ENCODE measurements at places on chromosomes 4 and X. TPM values are rescaled to one million over a fixed set of nuclear protein-coding genes. Genes with fewer than 3 reads are reported as not detected.
A peak's percentile ranks its signal among the peaks of the same experiment; 100 is the strongest.

DNA sequence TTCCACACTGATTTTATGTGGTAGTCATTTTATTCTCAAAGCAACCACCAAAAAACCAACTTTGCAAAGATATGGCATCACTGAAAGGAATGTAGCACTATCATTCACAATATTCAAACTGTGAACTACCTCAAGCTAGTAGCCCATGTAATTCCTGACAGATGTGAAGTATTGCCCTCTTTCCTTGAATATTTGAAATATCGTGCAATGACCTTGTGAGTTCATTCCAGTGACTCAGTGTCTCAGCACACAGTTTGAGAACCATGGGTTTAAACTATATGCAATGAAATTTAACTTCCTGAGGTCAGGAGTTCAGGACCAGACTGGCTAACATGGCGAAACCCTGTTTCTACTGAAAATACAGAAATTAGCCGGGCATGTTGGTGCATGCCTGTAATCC lies 20.9 kb upstream of the IQCM start:
- H3K27ac ChIP-seq = no peak overlapping the region
- H3K36me3 ChIP-seq = no peaks in the 10 kb centered on the region
- DNase-seq = no peak

DNA sequence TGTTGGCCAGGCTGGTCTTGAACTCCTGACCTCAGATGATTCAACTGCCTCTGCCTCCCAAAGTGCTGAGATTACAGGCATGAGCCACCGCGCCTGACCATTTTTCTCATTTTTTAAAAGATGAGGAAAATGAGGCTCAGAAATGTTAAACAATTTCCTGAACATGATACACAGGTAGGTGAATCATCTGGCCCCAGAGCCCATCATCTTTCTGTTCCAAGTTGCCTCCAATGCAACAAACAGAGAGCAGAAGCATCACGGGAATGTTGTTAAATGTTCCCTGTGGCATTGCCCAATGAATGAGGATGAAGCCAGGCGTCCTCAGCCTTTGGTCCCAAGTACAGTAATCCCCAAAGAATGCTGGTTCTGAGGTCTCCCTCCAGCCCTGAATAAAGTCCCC lies 31.3 kb upstream of the ANXA5 start:
- no peak overlapping the region for H3K4me3 ChIP-seq
- no peaks in the 10 kb centered on the region for H3K27me3 ChIP-seq
- no peak for DNase-seq
- H3K27ac ChIP-seq = no peak overlapping the region

DNA sequence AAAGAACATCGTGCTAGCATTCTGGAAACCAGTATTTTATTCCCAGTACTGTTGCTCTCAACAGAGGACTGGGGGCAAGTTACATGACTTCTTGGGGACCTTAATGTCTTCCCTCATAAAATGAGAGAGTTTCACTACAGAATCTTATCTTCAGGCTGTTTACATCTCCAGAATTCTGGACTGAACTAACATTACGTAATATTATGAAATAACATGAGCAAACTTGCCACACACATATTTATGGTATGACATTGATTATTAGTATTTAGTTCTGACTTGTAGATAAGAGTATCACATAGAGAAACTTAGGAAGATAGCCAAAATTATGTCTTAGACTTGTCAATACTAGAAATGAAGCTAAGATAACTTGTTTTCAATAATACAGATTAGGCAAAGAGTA lies 68.0 kb downstream of the NFKB1 start:
- H3K27me3 ChIP-seq = no peaks in the 10 kb centered on the region
- no peaks in the 10 kb centered on the region for H3K36me3 ChIP-seq
- no peak overlapping the region for H3K4me3 ChIP-seq
- peaks cover 6% of the 10 kb centered on the region for H3K4me1 ChIP-seq

GRCh38 chrX:41781500-41781899 lies 57.5 kb downstream of the GPR82 start:
- H3K4me1 ChIP-seq = peaks cover 5% of the 10 kb centered on the region
- H3K27me3 ChIP-seq = peaks cover 4% of the 10 kb centered on the region
- no peak overlapping the region for H3K4me3 ChIP-seq
- no peaks in the 10 kb centered on the region for H3K36me3 ChIP-seq

GRCh38 chrX:28472926-28473325 lies 114.3 kb upstream of the IL1RAPL1 start:
- H3K27ac ChIP-seq = no peak overlapping the region
- no peak overlapping the region for H3K4me3 ChIP-seq
- no peaks in the 10 kb centered on the region for H3K4me1 ChIP-seq

DNA sequence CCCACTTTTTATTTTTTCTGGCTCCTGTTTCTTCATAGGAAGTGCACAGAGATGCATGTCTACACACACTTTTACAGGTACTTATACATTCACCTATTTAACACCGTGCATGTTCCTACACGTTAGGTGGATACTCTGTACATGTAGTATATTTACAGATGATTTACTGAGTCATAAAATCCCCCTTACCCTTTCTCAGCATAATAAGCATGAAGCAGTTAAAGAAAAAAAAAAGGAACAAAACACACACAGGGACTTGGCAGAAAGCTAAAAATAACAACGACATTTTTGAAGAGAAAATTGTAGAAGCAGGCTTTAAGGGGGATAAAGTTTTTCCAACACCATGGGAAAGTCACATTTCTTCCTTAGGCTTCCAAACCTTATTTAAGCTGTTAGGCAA lies 96.4 kb upstream of the IQCM start:
- DNase-seq = no peak
- no peak overlapping the region for H3K4me3 ChIP-seq
- no peaks in the 10 kb centered on the region for H3K27me3 ChIP-seq
- H3K27ac ChIP-seq = peak overlapping the region; percentile 41
- peaks cover 19% of the 10 kb centered on the region for H3K4me1 ChIP-seq

- no peaks in the 10 kb centered on the region for H3K27me3 ChIP-seq
- H3K36me3 ChIP-seq = no peaks in the 10 kb centered on the region
- H3K4me1 ChIP-seq = peaks cover 9% of the 10 kb centered on the region
Observed at GRCh38 chrX:39689376-39690104, 408.2 kb downstream of the BCOR start.

DNA sequence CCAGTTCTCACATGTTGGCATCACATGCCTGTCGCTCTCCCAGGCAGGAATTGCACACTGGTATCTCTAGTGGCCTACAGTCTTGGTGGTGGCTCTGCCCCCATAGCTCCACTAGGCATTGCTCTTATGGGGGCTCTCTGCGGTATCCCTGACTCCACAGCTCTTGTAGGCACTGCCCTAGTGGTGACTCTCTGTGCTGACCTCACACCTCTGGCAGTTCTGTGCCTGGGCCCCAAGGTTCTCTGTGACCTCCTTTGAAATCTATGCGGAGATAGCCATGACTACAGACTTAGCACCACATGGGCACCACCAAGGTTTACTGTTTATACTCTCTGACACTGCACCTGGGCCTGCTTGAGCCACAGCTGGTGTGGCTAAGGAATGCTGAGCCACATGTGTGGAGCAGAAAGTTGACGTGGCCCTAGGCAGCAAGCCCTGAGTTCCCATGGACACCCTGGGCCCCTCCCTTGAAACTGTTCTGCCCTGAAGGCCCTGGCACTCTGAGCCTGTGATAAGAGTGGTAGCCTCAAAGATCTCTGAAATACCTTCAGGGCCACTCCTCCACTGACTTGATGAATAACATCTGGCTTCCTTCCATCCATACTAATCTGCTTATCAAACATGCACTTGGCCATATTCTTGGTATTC lies 8.0 kb downstream of the SLC9B1 start:
- no peaks in the 10 kb centered on the region for H3K27me3 ChIP-seq
- H3K27ac ChIP-seq = no peak overlapping the region
- peaks cover 26% of the 10 kb centered on the region for H3K4me1 ChIP-seq
- no peak overlapping the region for H3K4me3 ChIP-seq

- no peaks in the 10 kb centered on the region for H3K4me1 ChIP-seq
- no peak overlapping the region for H3K27ac ChIP-seq
- no peak for DNase-seq
- H3K27me3 ChIP-seq = no peaks in the 10 kb centered on the region
- no peak overlapping the region for H3K4me3 ChIP-seq
- H3K36me3 ChIP-seq = no peaks in the 10 kb centered on the region
Observed at GRCh38 chr4:5261866-5262265, 210.6 kb downstream of the STK32B start.

DNA sequence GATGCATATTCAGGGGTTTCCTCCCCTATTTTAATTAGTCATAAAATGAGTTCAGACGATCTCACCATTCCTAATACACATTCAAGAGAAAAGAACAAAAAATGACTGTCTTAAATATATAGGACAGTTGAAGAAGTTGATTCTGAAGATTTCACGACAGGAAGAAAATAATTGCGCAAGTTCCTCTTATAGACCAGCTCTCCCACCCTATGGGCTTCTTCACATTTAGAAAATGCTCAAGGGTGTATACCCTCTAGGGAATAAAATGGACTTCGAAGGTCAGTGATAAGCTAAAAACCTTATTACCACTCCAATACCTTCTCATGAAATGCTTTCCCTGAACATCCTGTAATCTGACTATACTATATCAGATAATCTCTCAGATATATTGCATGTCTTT lies 149.2 kb upstream of the TEX13C start:
- H3K4me1 ChIP-seq = no peaks in the 10 kb centered on the region
- DNase-seq = no peak

DNA sequence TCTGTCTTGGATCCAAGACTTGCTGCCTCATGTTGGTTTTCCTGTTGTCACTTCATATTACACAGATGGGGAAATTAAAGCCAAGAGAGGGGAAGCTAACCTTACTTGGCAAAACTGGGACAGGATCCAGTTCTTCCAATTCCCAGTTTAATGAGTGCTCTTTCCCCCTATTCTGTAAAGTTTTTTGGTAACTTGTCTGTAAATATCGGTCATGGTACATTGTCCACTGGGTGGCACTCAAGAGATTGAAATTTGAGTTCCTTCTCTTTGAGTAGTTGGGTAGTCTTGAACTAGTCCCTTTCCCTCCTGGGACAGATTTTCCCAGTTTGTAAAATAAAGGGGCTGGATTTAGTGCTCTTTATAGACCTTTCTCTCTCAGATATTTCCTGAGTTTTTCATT lies 12.4 kb upstream of the EOLA2 start:
- H3K4me1 ChIP-seq = peaks cover 4% of the 10 kb centered on the region
- no peaks in the 10 kb centered on the region for H3K27me3 ChIP-seq
- no peak overlapping the region for H3K27ac ChIP-seq
- no peaks in the 10 kb centered on the region for H3K36me3 ChIP-seq
- DNase-seq = peak; percentile 8

DNA sequence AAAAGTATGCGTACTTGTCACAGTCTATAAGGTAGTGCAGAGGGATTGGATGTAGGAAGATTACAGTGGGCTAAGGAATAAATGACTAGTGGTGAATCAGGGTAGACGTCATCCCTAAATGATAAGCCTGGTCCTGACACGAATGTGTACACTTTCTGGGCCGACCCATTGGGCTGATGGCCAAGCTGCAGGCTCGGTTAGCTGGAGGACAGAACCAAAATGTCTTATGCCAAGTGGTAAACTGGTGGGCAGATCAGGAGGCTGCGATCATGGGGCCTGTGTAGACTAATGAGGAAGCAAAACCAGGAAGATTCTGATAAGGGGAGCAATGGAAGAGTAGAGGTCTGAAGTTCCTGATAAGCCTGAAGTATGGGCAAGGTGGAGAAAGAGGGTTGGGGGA lies 272.8 kb upstream of the GATB start:
- H3K36me3 ChIP-seq = no peaks in the 10 kb centered on the region
- H3K27me3 ChIP-seq = no peaks in the 10 kb centered on the region
- H3K4me1 ChIP-seq = no peaks in the 10 kb centered on the region
- no peak overlapping the region for H3K27ac ChIP-seq

- no peaks in the 10 kb centered on the region for H3K27me3 ChIP-seq
- peaks cover 41% of the 10 kb centered on the region for H3K4me1 ChIP-seq
- H3K36me3 ChIP-seq = no peaks in the 10 kb centered on the region
- H3K27ac ChIP-seq = no peak overlapping the region
- no peak for DNase-seq
Observed at GRCh38 chr4:7132730-7133582, 59.4 kb upstream of the SORCS2 start.

- no peak overlapping the region for H3K27ac ChIP-seq
- H3K36me3 ChIP-seq = no peaks in the 10 kb centered on the region
- peak; percentile 70 for DNase-seq
- no peaks in the 10 kb centered on the region for H3K4me1 ChIP-seq
- H3K4me3 ChIP-seq = no peak overlapping the region
- no peaks in the 10 kb centered on the region for H3K27me3 ChIP-seq
Observed at GRCh38 chr4:101730291-101731117, 60.0 kb upstream of the BANK1 start.

DNA sequence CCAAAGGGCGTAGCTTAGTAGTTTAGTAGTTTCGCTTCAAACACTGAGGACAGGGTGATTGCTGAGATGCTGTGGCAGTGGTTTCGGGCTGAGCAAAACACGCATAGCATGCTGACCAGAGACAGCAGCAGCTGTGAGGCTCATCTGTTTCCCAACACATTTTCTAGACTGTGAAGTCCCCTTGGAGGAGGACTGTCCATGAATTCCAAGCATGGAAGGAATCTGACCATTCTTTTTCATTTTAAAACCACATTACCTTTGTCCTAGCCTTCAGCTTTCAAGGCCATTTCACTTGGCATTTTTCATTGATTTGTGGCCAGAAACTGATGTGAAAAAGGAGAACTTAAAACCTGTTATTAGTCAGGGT lies 240.9 kb downstream of the PALLD start:
- no peak overlapping the region for H3K4me3 ChIP-seq
- H3K4me1 ChIP-seq = peaks cover 34% of the 10 kb centered on the region
- H3K36me3 ChIP-seq = no peaks in the 10 kb centered on the region
- H3K27me3 ChIP-seq = no peaks in the 10 kb centered on the region

DNA sequence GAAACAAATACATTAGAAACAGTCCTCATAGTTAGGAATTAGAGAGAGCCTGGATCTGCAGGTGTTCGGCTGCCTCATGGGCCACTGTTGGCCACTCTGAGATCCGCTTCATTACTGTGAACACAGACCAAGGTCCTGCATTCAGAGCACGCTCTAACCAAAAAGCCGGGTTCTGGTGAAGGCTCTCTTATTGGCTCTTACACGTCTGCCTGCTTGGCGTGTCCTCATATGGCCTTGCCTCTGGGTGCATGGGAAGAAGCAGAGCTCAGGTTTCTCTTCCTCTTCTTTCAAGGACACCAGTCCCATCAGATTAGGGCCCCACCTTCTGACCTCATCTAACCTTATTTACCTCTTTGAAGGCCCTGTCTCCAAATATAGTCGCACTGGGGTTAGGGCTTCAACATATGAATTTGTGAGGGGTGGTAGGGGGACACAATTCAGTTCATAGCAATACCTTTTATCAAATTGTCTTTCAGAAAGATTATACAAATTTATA lies 37.1 kb upstream of the ELF2 start:
- no peak overlapping the region for H3K27ac ChIP-seq
- H3K36me3 ChIP-seq = no peaks in the 10 kb centered on the region
- no peak overlapping the region for H3K4me3 ChIP-seq

DNA sequence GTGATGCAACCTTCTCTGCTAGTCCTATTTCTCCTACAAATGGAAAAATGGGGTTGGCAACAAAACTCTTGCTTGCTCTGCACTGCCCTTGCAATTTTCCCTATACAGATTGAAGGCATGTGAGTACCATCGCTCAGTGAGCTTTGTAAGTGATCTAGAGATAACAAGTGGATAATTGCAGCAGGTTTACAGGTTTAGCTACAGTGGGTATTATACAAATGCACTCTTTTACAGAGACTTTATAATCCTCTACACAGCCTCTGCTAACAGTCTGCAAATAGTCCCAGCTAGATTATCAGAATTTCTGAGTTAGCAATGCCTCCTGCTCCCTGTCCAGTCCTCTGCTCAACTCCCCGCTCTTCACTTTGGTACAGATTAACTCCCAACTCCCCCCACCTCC lies 11.1 kb downstream of the LEF1 start:
- no peaks in the 10 kb centered on the region for H3K4me1 ChIP-seq
- no peak overlapping the region for H3K4me3 ChIP-seq
- no peaks in the 10 kb centered on the region for H3K27me3 ChIP-seq
- no peaks in the 10 kb centered on the region for H3K36me3 ChIP-seq
- DNase-seq = no peak

Gene GLOD5
- 1.2 TPM for total RNA-seq

Gene EGFL6
- not detected for total RNA-seq

Gene MTTP
- 0.50 TPM for total RNA-seq

Gene SUV39H1
- total RNA-seq = 7.0 TPM

Gene CT45A1
- not detected for total RNA-seq

Gene RGN
- total RNA-seq = 29.6 TPM

Gene ZNF518B
- total RNA-seq = 35.0 TPM
